ENCODE measurements at places on chromosomes 16 and 17.

GRCh38 chr17:19996502-19996901 is 12.7 kb upstream of the SPECC1 start:
- DNase-seq = no peak

- peak; percentile 65 for DNase-seq
Measured at GRCh38 chr17:1122533-1123392, 57.0 kb downstream of the ABR start.

- DNase-seq = no peak
Measured at GRCh38 chr17:54736573-54736972, 164.1 kb upstream of the TOM1L1 start.

DNA sequence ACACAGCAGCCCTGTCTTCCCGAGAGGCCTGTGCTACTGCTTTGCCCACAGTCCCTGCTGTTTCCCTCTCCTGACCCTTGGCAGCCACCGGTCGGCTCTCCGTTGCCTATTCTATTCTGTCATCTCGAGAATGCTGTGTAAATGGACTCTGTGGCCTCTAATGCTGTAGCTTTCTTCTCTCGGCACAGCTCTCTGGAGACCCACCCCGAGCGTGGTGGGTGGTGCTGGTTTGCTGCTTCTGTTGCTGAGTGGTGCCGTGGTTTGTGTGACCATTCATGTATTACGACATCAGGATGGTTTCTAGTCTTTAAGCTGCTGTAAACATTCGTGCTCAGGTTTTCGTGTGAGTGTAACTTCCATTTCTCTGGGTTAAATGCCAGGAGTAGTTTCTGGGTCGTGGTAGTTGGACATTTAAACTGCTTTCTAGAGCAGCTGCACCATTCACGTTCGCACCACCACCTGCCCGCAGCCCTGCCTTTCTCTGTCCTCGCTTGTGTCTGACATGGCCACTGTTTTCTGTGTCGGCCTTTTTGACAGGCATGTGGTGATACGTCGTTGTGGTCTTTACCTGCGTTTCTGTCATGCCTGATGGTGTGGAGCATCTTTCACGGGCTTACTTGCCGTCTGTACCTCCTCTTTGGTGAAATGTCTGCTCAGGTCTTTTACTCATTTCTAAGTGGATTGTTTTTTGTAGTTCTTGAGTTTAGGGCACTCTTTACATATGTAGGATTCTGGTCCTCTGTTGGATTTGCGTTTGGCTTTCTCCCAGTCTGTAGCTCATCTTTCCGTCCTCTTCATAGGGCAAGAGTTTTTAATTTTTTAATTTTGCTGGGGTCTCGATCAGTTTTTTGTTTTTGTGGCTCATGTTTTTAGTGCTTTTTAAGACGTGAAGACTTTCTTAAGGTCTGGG is 47.7 kb upstream of the ZNF750 start:
- no peak for DNase-seq

- no peak for DNase-seq
Measured at GRCh38 chr16:31080035-31080629, 5.9 kb downstream of the ZNF646 start.

- no peak for DNase-seq
Measured at GRCh38 chr17:32156656-32157055, 14.4 kb downstream of the RHOT1 start.

DNA sequence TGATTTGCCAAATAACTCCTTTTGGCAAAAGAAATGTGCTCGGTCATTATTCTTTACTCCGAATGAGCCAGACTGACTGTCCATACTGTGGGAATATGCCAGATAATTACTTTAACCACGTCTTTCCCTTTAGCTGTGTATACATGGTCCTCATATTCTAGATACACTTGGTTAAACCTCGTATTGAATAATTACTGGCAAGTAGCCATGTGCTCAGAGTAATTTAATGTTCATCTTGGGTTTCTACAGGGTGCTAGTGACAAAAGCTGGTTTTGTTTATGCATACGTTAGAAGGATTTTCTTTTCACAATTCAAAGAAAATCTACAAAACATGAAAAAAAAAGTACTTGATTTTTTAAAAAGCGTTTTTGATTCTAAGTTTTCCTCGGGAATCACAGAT is 540.3 kb downstream of the KCNJ2 start:
- no peak for DNase-seq

Measured in stimulated activated CD8-positive, alpha-beta memory T cell treated with anti-CD3 and anti-CD28 coated beads, Interleukin-12 subunit alpha, Interleukin-12 subunit beta, amount 100 ng/mL, for 4 hours (primary cell).